ENCODE measurements at places on chromosomes 3 and 15.

- no peak for DNase-seq
These were observed 1.8 kb downstream of the MAP1A start for GRCh38 chr15:43519196-43519595.

DNA sequence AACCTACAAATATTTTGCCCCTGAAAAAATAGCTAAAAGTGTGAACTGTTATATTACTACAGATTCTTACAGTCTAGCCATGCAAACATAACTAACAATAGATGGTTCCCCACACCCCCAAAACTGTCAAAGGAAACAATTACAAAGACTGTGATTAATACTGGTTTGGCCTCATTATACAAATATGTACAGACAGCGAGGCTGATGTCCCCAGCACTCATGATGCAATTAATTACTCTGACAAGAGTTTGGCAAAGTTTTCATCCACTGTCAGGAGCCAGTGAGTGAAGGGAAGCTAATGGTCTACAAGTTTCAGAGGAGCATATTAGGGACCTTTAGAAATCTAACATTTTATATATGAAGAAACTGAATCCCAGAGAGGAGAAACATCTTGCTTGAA lies 61.0 kb downstream of the HMG20A start:
- no peak for DNase-seq

- no peak for DNase-seq
These were observed 126.4 kb downstream of the CHDH start for GRCh38 chr3:53719796-53720195.

DNA sequence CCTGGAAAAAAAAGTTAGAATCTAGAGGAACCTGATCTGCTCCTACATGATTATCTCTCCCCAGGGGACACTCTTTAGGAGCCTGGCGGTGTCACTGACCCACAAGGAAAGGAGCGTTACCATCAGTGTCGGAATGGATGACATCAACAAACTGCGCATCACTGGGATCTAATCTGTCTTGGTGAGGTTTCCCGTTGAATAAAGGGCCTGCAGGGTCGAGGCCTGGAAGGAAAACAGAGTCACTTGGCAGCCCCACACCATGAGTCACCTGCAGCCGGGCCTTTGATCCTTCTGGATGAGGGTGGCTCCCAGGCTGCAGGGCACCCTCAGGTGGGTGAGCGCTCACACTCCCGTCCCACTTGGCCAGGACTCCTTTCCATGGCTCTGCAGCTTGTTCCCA lies 25.0 kb downstream of the LIPH start:
- no peak for DNase-seq

DNA sequence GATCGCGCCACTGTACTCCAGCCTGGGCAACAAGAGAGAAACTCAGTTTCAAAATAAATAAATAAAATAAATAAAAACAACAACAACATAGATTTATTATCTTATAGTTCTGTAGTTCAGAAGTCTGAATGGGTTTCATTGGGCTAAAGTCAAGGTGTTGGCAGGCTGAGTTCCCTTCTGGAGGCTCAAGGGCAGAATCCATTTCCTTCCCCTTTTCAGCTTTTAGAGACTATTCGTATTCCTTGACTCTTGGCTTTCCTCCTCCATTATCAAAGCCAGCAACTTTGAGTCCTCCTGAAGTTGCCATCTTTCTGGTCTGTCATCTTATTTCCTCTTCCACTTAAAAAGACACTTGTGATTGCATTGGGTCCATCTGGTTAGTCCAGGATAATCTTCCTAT lies 12.1 kb downstream of the BLM start:
- DNase-seq, result no peak

GRCh38 chr3:194286375-194287146 lies 64.6 kb downstream of the CPN2 start:
- no peak for DNase-seq

- DNase-seq, result no peak
These were observed 21.8 kb upstream of the POU1F1 start for GRCh38 chr3:87298111-87298718.

DNA sequence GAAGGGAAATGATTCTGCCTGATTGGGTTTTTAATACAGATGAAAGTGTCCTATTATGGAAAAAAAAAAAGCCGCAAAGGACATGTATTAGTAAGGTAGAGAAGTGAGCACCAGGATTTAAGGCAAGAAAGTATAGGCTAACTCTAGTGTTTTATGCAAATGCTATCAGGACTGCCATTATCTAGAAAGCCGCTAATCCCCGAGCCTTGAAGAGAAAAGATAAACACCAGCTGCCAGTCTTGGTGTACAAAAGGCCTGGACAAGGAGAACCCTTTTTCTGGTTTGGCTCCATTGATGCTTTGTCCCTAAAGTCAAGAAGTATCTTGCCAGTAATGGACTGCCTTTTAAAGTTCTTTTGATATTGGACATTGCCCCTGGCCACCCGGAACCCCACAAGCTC lies 8.6 kb upstream of the TRIM59 start:
- no peak for DNase-seq

GRCh38 chr3:49937090-49937489 lies 2.9 kb upstream of the RBM6 start:
- no peak for DNase-seq

GRCh38 chr3:150599611-150600297 lies 3.4 kb upstream of the SELENOT start:
- DNase-seq, result no peak

DNA sequence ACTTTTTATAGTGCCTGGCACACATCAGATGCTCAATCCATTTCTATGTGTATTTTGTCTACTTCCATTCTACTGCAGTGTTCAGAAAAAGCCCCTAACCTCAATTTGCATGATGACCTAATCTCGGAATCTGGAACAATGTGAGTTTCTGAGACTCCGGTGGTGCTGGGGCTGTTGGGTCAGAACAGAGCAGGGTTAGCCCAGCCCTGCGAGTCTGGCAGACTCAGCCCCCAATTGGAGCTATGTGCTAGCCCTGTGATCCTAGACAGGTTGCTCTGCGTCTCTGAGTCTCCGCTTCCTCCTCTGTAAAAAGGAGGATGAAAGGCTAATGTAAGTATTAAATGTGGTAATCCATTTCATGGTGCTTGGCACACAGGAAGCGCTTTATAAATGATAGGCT lies 95.0 kb upstream of the ICE2 start:
- DNase-seq, result peak; percentile 64

- no peak for DNase-seq
These were observed 21.8 kb downstream of the FLNB start for GRCh38 chr3:58029842-58030584.

DNA sequence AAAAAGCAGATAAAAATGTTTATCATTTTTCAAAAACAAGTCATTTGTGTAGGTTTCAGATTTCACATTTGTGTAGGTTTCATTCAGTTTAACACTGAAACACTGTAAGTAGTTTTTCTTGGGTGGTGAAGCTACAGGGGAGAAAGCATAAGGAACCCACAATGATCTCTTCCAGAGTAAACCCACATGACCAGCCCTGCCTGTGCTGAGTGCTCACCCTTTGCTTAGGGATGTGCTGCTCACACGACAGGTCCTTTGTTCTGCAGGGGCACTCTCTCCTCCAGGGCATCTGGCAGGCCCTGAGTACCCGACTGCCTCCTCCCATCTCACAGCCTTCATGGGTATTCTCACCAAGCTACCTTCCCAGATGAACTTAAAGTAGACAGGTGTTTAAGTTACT lies 28.9 kb downstream of the ZXDC start:
- DNase-seq, result no peak

DNA sequence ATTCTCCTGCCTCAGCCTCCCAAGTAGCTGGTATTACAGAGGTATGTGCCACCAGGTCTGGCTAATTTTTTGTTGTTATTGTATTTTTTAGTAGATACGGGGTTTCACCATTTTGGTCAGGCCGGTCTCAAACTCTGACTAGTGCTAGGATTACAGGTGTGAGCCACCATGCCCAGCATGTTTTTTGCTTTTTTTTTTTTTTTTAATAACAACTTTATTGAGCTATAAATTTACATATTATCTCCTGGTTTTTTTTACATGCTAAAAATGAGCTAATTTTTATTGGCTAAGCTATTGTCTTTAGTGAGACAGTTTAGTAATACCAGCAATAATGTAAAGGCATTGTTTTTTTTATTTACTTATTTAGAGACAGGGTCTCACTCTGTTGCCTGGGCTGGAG lies 105.2 kb downstream of the PDE8A start:
- DNase-seq, result no peak

GRCh38 chr3:12158387-12159226 lies at the start of gene TIMP4:
Gene TIMP4 (minus strand): TSS chr3:12158912. CDS start chr3:12158840, 72 bp downstream.
- no peak for DNase-seq

GRCh38 chr3:79167651-79168416 lies 600.0 kb downstream of the ROBO1 start:
- DNase-seq, result no peak

DNA sequence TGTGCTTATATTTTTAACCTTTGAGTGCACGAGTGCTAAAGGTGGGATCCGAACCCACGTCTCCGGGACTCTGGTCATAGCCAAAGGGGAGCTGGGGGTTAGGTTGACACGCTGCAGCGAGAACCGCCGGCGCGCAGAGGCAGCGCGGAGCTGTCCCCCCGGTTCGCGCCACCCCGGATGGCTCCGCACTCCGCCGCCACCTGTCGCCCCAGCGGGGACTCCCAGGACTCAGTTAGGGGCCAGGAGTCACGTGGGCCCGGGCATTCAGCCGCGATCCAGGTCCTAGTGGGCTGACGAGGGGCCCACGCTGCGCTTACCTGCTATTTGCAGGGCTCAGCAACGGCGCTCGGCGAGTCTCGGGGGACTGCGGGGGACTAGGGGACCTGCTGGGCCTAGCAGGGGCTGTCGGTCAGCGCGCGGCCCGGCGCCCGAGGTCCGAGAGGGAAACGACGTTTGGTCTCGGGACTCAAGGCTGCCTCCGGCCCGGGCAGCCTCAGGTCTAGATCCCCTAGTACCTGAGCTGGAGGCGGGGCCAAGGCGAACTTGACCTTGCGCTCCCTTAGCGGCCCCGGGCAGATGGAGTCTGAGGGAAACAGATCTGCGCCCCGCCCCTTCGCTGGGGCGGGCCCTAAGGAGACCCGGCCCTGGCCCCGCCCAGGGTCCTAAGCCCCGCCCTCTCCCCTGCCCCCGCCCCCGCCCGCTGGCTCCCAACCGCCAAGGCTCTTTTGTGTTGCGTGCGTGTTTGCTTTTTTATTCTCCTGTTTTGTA lies at the start of gene NMNAT3:
TSS of gene NMNAT3 (minus strand) at position 585 of the 768 bp plus-strand sequence. CDS start 50,248 bp downstream, outside the sequence.
- DNase-seq, result peak; percentile 87

DNA sequence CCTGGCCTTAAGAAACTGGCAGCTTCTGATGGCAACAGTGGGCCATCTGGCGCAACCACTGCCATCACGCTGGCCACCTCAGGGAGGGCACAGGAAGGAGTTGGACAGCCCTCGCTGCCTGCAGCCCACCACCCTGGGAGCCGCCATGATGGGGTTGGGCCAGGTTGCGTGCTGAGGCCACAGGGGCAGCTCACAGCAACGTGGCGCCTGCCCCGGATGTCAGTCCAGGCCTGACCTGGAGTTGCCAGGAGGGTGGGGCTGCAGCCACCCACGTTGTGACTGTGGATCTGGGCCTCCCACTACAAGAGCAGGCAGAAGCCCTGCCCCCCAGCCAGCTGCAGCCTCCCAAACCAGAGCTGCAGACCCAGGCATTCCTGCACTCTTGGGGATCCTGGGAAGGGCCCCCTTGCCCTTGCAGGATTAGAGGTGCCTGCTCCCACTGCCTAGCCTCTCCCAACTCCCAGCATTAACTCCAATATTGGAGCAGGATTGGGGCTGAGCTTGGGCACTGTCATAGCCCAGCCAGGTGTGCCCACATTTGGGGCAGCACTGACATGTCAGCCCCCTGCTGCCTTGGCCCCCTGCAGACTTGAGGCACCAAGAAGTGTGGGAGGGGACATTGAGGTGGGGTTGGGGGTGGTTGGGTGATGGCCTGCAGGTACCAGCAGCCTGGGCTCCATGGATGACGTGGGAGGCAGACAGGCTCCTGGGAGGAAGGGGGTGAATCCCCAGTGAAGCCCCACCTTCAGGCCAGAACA lies 468.9 kb upstream of the CCDC54 start:
- DNase-seq, result no peak

DNA sequence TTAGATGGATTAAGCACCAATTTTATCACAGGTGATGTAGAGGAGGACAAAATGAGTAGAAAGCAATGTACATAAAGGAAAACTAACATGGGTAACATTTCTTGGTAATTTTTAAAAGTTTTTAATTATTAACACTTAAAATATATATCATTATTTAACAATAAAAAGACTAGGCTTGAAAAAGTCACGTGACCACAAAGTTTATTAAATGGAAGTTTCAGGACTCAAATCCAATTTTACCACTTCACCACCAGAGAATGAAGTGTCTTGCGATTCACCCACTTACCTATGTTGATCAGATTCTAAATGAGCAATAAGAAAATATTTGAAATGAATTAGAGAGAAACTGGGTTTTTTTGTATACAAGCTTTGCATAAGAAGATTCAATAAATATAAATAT lies 721.3 kb downstream of the GBE1 start:
- DNase-seq, result no peak

GRCh38 chr15:49673861-49674260 lies 53.0 kb downstream of the DTWD1 start:
- no peak for DNase-seq

DNA sequence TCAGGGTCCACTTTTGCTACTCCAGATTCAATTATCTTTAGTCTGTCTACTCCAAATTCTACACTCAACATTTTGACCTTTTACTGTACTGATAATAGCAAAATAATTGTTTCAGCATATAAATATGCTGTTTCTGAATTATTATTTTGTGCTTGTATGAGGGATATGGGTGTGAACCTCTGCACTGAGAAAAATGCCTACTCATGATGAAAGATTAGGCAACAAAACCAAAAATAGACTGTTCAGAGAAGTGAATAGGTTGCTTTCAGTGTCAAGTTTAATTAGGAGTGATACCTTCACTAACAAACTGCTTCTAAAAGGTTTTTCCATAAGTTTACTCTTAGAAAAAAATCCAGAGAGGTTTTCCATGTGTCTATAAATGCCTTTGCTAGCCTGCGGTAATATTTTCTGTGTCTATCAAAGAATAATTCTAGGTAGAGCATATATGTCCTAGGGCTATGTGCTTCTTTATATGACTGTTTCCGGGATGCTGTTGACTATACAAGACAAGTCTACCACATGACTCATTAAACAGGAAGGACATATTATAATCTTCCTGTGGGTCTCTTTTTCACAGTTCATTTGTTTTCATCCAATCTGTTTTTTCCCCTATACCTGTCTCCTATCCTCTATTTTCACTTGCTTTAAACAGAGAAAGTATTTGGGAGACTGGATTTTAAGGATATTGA lies 218.5 kb upstream of the TTC14 start:
- DNase-seq, result no peak

- DNase-seq, result no peak
These were observed 121.3 kb upstream of the WNT7A start for GRCh38 chr3:14001136-14001535.

GRCh38 chr3:149382101-149382467 lies 4.6 kb upstream of the TM4SF1 start:
- no peak for DNase-seq

- no peak for DNase-seq
These were observed 10.6 kb downstream of the ANKUB1 start for GRCh38 chr3:149781741-149782140.

GRCh38 chr15:44971036-44971435 lies 14.5 kb downstream of the TERB2 start:
- no peak for DNase-seq

- no peak for DNase-seq
These were observed 134.9 kb upstream of the BFSP2 start for GRCh38 chr3:133264920-133265319.

GRCh38 chr15:65211482-65211982 lies 259 bp upstream of the CILP start:
- no peak for DNase-seq

- DNase-seq, result no peak
These were observed 7.6 kb upstream of the COL8A1 start for GRCh38 chr3:99630815-99631214.

- no peak for DNase-seq
These were observed 69.9 kb downstream of the FILIP1L start for GRCh38 chr3:100044369-100044768.
